Stimulated activated CD4-positive, alpha-beta T cell treated with anti-CD3 and anti-CD28 coated beads, Interleukin-12 subunit alpha, Interleukin-12 subunit beta, amount 100 ng/mL, for 48 hours (primary cell): ENCODE measurements at places on chromosomes 12 and 14.

- DNase-seq, result no peak
Observed at GRCh38 chr12:120842595-120842994, 61.6 kb downstream of the SPPL3 start.

GRCh38 chr14:99586761-99587459 lies 17.1 kb downstream of the CCDC85C start:
- DNase-seq, result no peak

- DNase-seq, result no peak
Observed at GRCh38 chr14:37720131-37720530, 124.7 kb downstream of the TTC6 start.

GRCh38 chr12:52070185-52070925 lies 577 bp downstream of the ATG101 start:
- no peak for DNase-seq

GRCh38 chr12:26750531-26751175 lies 82.3 kb downstream of the ITPR2 start:
- no peak for DNase-seq

DNA sequence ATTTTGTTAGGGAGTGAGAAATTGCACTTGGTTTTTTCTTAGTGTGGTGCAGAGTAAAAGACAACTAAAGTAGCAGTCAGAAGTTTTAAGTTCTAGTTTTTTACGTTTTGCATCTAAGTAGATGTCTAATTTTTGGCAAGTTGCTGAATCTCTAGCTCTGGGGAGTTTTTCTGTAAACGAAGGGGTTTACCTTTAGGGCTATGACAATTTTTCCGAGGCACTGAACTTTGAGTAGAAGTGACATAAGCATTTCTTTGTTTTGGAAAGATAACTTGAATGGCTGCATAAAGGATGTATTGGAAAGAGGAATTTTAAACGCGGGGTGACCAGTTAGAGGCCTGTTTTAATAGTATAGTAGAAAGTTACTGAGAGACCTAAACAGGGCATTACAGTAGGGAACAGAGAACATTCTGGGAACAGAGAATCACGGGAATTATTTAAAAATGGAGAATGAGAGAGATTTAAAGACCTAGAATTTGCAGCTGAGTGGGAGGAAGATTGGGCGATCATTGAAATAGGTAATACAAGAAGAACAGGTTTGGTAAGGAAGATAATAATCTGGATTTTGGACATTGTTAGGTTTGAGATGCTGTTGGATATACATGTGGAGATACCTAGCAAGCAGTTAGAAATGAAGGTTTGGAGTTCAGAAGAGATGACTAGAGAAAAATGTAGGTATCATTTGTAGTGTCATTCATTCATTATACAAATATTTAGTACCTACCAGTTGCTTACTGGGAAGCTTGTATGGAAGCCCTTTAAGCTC lies 1.2 kb downstream of the ZNF410 start:
- no peak for DNase-seq

- no peak for DNase-seq
Observed at GRCh38 chr12:11540615-11541310, 108.7 kb upstream of the ETV6 start.
